Kidney tubule cell (primary cell): ENCODE measurements at places on chromosomes 2 and 18.

DNA sequence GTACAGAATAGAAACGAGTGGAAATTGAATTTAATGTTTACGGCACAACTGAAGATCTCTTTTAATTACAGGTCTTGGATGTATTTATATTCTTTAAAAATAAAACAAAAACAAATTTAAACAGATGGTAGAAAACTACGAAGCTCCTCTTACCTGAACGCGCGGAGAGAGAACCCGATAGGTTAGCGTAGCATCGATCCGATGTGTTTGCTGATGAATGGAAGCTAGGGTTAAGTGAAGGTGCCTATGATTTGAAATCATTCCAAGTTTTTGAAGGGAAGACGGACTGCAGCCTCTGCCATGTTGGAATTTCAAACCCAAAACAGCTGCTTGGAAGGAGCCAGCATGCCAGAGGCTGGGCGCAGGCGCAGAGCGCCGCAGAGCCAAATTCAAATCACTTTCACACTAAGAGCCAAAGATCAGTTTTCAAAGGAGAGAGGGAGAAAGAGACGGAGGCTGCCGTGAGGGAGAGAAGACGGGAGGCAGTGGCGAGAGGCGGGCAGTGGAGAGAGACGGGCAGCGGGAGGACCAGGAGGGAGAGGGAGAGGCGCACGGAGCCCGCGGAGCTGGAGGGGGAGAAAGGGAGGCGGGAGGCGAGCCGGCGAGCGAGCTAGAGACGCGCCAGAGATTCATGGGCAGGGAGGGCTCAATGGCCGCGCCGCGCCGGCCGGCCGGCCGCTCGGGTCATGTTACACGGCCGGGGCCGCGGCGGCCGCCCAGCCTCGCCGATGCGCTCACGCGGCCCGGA is at the start of gene FIGN:
Gene FIGN, minus strand, starts transcription at position 324 of the 748 bp plus-strand sequence. CDS start 1,081 bp downstream, outside the sequence.
- peak; percentile 89 for DNase-seq

DNA sequence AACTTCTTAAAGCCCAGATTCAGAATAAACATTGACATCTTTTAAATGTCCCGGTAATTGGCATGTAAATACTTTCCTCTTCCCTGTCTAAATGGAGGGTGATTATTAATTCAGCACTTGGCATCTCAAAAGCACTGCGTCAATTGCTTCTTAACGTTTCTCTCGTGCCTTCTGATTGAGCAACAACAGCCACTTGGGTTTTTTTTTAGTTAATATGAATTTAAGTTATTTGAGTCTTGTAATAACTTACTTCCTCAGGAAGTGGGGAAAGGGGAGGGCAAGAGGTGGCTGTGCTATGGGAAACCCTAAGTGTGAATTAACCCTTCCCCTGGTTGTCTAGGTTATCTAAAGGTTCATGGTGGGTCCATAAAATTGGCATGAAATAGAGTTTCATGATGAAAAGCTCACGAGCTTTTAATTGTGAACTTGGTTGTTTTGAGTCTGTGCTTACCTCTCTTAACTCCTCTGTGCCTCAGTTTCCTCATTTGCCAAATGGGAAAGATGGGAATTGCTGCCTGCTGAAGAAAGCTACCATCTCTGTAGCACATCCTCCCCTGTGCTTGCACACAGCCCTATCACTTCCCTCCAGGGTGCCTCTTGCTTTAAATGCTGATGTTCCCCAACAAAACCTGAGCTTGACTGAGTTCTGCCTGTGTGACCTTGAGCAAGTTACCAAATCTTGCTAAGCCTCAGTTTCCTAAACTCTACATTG is 126.3 kb upstream of the BCL2L11 start:
- peak; percentile 17 for DNase-seq

- no peak for DNase-seq
Measured at GRCh38 chr2:217980036-217980435, 22.8 kb downstream of the TNS1 start.

- DNase-seq: peak; percentile 25
Measured at GRCh38 chr18:27094621-27095020, 90.5 kb downstream of the CHST9 start.

- DNase-seq: peak; percentile 6
Measured at GRCh38 chr2:126482582-126483464, 173.1 kb upstream of the GYPC start.

DNA sequence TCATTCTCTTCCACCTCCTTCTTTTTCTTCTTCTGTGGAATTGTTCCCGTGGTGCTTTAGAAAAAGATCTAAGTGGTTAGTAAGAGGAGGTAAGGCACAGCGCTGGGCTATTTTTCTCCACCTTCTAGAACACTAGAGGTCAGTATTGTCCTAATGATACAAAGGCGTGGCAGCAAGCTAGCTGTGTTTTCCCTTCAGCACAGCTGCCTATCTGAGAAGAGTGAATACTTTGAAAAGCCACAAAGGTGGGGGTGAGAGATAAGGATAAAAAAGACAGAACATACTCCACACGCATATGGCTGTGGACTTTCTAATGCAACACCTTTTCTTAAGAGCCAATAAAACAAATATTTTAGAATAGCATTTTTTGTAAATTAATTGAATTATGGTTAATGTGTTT is 2.1 kb downstream of the CNTNAP5 start:
- peak; percentile 60 for DNase-seq
